ENCODE measurements at places on chromosomes 2 and 18.
A peak's percentile ranks its signal among the peaks of the same experiment; 100 is the strongest.

DNA sequence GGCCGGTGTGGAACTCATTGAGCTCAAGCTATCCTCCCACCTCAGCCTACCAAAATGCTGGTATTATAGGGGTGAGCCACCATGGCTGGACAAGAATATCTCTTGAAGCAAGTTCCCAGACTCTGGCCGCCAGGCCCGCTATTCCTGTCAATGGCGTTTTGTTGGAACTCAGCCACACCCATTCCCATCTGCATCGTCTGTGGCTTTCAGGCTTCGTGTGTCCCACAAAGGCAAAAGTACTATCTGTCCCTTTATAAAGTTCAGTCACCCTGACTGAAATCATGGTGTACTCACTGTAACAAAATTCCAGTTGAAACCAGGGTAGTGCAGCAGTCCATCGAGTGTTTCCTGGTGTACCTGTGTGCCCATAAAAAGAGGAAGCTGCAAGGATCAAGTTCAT, 96.7 kb downstream of the SH3BP4 start:
- no peak for DNase-seq

GRCh38 chr2:241074065-241074818, 27.8 kb downstream of the MTERF4 start:
- DNase-seq: no peak

GRCh38 chr2:37672104-37672869, 845 bp upstream of the CDC42EP3 start:
- DNase-seq: peak; percentile 92

DNA sequence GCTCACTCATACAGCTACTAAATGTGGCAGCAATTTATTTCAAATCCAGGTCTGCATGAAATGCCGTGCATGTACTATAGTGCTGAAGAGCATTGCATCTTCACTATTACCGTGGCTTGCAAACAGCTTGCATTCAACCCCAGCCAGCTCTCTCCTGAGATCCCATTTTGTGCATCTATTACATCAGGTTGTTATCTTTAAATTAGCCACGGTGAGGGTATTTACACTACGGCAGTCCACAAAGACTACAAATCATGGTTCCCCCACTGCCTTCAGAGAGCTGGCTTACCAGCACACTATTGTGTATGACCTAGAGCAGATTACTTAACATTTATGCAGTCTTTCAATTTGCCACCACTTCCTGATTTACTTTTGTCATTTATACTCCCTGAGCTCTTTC, 621.3 kb upstream of the LRATD1 start:
- DNase-seq: no peak

- peak; percentile 58 for DNase-seq
These were observed at the start of gene MSL3B for GRCh38 chr2:233867993-233868532. Gene MSL3B (minus strand): TSS chr2:233868386.

GRCh38 chr18:12027046-12027445, 45.7 kb downstream of the IMPA2 start:
- peak; percentile 64 for DNase-seq

DNA sequence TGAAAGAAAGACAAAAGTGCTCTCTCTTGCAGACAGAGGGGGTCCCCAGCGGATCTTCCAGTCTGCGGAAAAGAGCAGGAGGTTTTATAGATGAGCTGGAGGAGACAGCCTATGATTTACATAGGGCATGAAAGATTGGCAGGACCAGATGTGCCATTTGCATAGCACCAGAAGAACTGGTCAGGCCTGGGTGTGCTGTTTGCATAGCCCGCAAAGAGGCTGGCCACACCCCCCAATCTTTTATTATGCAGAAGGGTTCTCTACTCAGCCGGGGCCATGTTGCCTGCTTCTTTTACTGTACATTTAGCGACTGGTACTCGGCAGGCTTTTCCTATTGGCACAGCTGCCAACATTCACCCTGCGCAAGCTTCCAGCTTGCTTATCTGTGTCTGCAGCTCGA, 317.6 kb downstream of the GALR1 start:
- DNase-seq: no peak

DNA sequence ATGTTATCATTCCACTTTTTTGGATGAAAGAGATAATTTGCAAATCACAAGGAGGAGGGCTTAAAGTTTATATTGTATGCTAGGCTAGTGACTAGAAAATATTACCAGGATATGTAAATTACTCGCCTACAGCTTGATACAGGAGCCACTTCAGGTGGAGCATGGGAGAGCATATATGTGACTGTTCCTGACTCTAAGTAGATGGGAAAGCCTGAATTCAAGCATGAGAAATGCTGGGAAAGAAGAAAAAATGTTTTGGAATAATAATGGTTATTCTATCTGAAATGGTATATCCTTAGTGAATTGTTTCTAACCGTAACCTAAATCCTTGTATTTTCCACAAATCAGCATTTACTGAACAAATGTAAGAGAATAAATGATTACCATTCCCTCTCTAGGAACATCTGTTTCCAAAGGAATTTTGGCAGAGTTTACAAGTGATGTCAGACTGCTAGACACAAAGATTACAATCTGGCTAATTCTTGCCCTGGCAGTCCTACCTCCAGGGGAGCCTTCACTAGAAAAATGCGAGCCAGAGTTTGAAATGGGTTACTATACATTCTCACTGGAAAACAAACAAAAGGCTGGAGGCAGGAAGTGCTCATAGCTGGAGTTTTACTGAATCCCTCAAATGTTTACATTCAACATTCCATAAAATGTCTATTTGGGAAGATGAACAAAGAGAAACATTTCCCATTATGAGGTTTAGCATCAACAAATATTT, 129.4 kb upstream of the MAPRE2 start:
- DNase-seq: peak; percentile 38

- DNase-seq: no peak
These were observed 55.1 kb downstream of the TNS1 start for GRCh38 chr2:217947383-217948350.

- peak; percentile 100 for DNase-seq
These were observed 77.2 kb downstream of the NEURL3 start for GRCh38 chr2:96427917-96428316.

- DNase-seq: no peak
These were observed 356.3 kb downstream of the SATB2 start for GRCh38 chr2:199101487-199101886.

DNA sequence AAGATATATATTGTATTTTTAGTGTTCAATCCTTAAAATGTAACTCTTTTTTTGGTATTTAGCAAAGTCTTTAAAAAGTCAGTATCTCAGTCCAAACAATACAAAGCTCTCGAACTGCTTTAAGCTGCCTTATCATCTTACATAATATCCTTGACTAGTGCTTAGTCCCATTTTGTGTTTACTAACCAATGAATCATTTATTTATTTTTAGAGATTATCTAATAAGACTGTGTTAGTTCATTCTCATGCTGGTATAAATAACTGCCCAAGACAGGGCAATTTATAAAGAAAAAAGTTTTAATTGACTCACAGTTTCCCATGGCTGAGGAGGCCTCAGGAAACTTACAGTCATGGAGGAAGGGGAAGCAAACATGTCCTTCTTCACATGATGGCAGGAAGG, 248.3 kb upstream of the KYNU start:
- no peak for DNase-seq

DNA sequence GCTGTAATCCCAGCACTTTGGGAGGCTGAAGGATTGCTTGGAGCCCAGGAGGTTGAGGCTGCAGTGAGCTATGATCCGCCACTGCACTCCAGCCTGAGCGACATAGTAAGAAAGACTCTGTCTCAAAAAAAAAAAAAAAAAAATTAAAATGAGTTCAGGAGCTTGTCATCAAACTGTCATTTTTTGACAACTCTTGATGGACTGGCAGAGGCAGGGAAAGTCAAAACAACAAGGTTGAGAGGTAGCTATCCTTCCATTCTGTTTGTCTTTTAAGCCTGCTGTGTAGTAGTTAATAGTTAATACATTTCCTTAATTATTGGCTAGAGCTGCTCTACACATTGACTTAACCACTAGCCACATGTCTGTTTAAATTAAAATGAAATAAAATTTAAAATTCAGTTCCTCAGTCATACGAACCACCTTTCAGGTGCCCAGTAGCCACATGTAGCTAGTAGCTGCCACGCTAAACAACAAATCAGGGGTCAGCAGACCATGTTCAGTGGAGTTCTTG, 22.7 kb downstream of the DPYSL5 start:
- peak; percentile 48 for DNase-seq

DNA sequence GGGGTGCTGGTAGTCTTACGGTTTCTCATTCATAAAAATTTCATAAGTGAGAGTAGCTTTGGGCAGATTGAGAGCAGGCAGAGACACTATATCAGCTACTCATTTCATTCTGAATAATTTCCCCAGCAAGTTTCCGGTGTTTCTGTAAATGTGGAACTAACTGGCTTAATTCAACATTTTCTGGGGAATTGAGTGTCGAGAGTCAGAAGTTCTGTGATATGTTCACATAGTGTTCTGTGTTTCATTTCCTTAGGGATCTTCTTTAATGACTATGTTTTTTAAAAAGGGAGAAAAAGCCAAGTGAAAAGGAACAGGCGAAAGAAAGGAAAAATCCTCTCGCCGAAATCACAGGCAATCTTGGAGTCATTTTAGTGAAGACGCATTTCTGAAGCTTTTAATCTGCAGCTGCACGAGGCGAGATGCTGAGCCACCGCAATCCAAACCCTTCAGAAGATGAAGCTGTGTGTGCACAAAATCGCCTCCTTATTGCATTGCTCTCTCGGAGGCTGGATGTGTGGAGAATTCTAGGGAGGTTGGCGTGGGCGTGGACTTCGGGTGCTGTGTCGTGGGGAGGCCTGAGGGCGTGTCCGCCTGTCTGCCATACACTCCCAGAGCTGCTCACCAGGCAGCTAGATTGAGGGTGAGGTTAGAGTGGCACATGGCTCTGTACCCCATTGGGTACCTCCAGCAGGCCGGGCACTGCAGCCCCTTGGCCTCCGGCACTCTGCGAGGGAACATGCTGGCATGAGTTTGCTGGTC, 38.4 kb upstream of the HDAC4 start:
- no peak for DNase-seq

- DNase-seq: no peak
These were observed 10.5 kb downstream of the CTLA4 start for GRCh38 chr2:203878063-203878462.

GRCh38 chr2:212915121-212915782, 236.2 kb downstream of the IKZF2 start:
- DNase-seq: peak; percentile 77

- DNase-seq: no peak
These were observed 14.9 kb downstream of the LRPPRC start for GRCh38 chr2:43980902-43981301.

DNA sequence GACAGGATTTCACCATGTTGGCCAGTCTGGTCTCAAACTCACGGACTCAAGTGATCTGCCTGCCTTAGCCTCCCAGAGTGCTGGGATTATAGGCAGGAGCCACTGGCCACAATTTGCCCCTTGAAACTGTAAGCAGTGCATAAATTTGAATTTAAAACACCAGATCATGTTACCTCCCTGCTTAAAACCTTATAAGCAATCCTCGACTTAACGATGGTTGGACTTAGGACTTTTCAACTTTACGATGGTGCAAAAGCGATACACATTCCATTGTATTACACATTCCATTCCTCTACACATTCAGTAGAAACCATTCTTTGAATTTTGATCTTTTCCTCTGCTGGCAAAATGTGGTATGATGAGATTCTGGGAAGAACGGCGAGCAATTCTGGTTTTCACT, 23.2 kb upstream of the EFR3B start:
- DNase-seq: no peak

DNA sequence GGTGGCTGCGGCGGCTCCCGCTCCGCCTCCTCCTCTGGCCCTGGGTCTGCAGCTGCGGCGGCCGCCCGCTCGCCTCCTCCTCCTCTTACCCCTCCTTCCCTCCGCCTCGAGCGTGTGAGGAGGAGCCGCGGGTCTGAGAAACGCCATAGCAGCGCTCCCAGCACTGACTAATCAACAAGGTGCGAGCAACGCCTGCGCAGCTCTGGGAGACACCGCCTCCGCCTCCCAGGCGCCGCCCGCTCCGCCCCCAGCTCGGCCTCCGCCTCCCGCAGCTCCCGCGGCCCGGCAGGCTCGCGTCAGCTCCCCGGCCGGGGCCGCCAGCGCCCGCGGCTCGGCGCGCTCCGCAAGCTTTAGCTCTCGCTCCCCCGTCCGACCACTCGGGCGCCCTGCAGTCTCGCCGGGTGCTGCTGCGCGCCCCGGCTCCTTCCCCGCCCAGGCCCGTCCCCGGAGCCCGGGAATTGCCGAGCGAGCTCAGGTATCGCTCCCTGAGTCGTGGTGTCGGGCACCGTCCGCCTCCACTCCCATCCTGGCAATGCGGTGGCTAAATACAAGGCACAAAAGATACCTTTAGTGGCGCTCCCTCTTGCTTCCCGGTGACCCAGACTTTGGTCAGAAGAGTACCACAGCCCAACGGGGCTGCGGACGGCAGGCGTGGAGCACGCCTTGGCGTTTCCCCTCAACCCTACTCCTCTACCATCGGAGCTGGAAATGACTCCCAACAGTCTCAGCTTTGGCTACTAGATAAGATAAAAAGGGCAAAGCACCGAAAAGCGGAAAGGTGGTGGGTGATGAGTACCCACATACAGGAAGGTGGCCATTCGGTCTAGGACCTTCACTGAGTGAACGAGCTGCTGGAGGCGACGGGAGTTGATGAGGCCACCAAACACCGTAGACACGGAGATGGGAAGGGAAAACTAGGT, at the start of gene GAREM1:
Gene GAREM1, minus strand, starts transcription at position 169 of the 920 bp plus-strand sequence. CDS start 454 bp downstream, outside the sequence.
- DNase-seq: peak; percentile 99

- DNase-seq: peak; percentile 83
These were observed 27.4 kb downstream of the HPCAL1 start for GRCh38 chr2:10329880-10330699.

- DNase-seq: no peak
These were observed 13.5 kb downstream of the STK39 start for GRCh38 chr2:168233726-168234406.

DNA sequence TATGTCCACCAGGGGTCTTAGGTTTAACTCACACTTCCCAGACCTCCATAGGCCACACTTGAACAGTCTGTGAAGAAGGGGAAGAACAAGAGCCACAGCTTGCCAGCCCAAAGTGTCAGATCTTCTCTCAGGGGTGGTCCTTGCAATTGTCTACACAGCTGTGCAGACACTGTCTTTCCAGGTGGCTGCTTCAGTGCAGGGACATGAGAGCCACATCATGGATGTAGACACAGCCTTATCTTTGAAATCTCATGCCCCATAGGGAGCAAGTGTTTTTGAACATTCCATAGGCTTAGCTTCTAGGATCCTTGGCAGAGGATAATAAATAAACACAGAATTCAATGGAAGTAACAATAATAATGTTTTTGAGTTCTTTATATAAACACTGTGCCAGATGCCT, 6.7 kb downstream of the ZNF407 start:
- no peak for DNase-seq

GRCh38 chr18:36297417-36298125, at the start of gene FHOD3:
Gene FHOD3 (plus strand): TSS chr18:36297713. CDS start chr18:36297836, 123 bp downstream.
- DNase-seq: peak; percentile 85

- DNase-seq: no peak
These were observed 74.8 kb upstream of the SLC66A3 start for GRCh38 chr2:11080253-11081115.

GRCh38 chr18:63477200-63477599, 442 bp downstream of the SERPINB5 start:
- no peak for DNase-seq

- DNase-seq: no peak
These were observed 220.3 kb downstream of the EN1 start for GRCh38 chr2:118627156-118627555.
